ENCODE measurements at places on chromosomes 4 and X.
A peak's percentile ranks its signal among the peaks of the same experiment; 100 is the strongest.

DNA sequence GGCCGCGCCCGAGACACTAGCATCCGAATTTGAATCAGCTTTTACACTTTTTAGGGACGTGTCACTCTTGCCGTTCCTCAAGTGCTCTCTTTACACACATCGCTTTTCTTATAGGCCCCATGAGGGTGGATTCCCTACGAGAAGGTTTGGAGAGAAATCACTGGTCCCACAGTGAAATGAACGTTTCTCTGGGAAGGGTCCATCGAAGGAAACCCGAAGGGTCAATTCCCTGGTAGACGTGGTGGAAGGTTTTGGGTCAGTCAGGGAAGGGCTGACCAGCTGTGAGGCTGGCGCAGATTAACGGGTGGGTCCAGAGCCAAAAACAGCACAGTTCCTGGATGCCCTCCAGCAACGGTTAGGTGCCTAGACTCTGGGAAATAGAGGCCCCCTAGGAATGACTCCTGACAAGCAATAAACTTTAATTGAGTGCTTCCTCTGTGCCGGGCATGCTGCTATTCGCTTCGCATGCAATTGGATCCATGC lies 35.9 kb downstream of the ETDC start:
- peak; percentile 19 for DNase-seq

- DNase-seq: no peak
Observed at GRCh38 chr4:61507091-61507490, 307.0 kb downstream of the ADGRL3 start.

GRCh38 chrX:16855363-16856075 lies 14.6 kb downstream of the RBBP7 start:
- no peak for DNase-seq

GRCh38 chrX:48306175-48306574 lies 50.3 kb downstream of the SSX3 start:
- DNase-seq: no peak

GRCh38 chr4:58163156-58163555 lies 1053.0 kb upstream of the IGFBP7 start:
- DNase-seq: no peak

Data from NCI-H1694 (cell line).